ENCODE measurements at places on chromosomes 2 and 18.

GRCh38 chr2:141186413-141187074, 944.3 kb downstream of the LRP1B start:
- DNase-seq = no peak

- no peak for DNase-seq
These were observed 102.3 kb downstream of the SGPP2 start for GRCh38 chr2:222526480-222527277.

- no peak for DNase-seq
These were observed 3.7 kb upstream of the INSIG2 start for GRCh38 chr2:118084491-118085089.

- no peak for DNase-seq
These were observed 32.0 kb downstream of the SULT1C4 start for GRCh38 chr2:108409768-108410167.

DNA sequence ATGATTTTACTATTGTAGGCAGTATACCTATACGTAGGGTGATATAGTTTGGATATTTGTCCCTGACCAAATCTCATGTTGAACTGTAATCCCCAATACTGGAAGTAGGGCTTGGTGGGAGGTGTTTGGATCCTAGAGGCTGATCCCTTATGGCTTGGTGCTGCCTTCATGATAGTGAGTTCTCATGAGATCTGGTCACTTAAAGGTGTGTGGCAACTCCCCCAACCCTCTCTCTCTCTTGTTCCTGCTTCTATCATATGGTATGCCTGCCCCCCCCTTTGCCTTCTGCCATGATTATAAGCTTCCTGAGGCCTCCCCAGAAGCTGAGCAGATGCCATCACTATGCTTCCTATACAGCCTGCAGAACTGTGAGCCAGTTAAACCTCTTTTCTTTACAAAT, 1.7 kb upstream of the SERPINB10 start:
- DNase-seq = no peak

- peak; percentile 34 for DNase-seq
These were observed 199.4 kb downstream of the ZEB2 start for GRCh38 chr2:144320491-144320890.

- DNase-seq = peak; percentile 37
These were observed 261.6 kb downstream of the ASXL3 start for GRCh38 chr18:33839452-33840211.

DNA sequence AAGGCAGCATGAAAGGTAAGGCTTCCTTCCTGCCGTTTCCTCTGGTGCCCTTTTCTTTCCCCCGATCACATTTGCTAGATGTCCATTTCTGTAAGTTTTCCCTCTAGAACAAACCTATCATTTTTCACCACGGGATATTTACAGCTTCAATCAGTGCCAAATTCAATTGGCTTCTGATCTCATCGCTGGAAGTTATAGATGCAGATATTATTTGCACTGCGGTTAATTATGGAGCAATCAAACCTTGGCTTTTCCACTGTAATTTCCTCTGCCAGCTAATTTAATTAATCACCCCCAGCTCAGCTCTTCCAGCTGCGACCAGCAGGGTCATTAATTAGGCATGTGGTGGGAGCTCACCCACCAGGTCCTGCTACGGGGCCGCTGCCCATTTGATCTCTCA, 86.1 kb downstream of the GBX2 start:
- no peak for DNase-seq

DNA sequence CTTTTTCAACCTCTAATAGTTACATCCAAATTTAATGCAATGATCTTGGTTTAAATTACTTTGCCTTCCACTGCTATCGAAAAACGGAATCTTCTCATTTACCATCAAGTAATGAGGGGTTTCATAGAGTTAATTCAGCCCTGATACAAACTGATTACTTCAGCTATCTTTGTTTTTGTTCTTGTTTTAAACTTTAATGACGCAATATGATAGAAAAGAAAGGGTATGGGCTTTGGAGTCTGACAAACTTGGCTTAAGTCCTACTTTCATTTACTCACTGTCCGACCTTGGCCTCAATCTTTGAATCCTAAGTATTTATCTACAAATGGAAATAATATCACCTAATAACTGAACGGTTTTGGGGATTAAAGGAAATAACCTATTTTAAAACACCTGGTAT, 16.1 kb downstream of the ADAM17 start:
- peak; percentile 68 for DNase-seq

GRCh38 chr2:31580321-31581117, at the start of gene SRD5A2:
SRD5A2 (minus strand) TSS chr2:31580938; CDS start chr2:31580900, 38 bp downstream.
- DNase-seq = no peak

DNA sequence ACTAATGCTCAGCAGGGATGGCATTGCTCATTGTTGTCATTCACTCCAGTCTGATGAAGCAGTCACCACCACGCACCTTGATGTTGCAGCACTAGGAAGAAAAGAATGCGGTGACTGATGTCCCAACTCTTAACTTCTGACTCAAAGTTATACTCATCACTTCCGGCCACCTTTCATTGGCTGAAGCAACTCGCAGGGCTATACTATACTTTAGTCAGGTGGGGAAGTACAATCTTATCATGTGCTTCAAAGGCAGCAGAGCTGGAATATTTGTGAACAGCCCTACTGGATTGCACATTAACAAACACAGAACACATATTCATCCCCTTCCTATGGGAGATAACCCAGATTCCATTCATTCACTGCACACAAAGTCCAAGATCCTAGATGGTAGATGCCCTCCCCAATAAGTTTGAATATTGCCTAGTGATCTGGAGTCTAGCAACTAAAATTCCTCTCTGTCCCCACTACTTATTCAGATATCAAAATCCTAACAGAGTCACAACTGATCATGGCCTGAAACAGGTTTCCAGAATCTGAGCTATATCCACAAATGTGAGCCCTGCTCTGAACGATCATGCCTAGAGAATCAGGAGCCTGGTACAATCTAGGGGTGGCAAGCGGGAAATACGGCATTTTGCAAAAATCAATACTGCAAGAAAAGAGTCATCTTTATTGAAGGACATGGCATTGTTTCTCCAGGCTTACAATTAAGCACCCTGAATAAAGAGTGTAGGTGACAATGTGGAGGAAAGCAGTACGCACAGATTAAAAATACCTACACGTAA, 3.4 kb upstream of the SPATS2L start:
- no peak for DNase-seq

DNA sequence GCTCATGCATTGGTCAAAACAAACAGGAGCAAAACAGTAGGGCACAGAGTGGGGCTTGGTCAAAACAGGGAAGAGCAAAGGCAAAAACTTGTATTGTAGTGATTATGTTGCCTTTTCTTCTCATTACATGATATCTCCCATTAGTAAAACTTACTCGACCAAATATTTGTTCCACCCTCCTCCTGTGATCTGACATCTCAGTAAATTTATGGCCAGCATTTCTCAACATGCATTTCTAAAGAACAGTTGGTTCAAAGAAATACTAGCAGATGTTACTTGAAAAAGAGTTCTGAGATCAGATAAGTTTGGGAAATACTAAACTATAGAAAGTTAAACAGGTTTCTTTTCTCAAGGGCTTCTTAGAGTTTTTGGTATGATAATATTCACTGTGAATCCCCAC, 423.1 kb downstream of the FIGN start:
- peak; percentile 46 for DNase-seq

- no peak for DNase-seq
These were observed 66.1 kb downstream of the CHST9 start for GRCh38 chr18:27118973-27119372.

DNA sequence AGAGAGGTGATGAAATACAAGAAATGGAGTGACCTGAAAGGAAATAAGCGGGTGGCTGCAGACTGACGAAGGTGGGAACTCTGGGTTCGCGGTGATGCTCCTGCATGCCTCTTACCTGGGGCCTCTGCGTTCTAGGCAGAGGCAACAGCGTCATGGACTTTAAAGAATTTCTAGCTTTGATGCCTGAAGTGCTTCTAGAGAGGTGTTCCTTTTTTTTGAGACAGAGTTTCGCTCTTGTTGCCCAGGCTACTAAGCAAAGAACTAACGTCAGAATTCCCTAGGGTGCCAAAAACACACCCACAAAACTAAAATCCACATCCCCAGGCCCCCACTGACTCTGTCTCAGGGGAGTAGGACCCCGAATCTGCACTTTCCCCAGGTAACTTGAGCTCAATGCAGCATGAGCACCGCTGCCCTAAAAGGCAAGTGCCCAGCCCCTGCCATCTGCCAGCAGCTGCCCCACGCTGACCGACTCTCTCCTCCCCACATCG, 110.5 kb upstream of the ID2 start:
- no peak for DNase-seq

DNA sequence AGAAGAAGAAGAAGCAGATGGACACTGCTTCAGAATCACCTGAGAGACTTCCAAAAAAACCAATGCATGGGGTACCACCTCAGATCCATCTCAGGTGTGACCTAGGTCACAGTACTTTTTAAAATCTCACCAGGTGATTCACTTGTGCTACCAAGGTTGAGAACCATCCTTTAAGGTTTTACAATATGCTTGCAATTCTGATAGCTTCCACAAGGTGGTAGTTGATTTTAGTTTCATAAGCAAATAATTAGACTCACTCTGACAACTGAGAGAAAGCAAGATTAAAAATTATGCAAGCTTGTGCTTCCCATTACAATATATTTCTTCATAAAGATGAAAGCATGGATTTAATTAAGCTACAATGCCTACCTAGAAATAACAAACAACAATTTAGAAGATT, 355.1 kb downstream of the EN1 start:
- peak; percentile 20 for DNase-seq

DNA sequence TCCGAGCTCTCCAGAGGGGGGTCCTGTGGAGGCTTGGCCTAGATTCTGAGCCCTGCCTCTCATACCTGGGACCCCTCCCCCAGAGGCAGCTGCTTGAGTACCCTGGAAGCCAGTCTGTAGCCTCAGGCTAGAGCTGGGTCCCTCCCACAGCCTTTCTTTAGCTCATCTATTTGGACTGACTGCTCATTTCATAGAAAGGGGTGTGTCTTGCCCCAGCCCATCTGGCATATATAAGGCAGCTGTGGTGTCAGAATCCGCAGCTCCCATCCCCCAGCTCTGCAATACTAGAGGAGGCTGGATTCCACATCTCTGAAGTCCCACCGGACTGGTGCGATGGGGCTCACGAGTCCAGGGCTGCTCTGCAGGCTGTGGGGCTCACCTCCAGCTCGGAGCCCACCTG, 26.1 kb downstream of the MPHOSPH10 start:
- peak; percentile 13 for DNase-seq

DNA sequence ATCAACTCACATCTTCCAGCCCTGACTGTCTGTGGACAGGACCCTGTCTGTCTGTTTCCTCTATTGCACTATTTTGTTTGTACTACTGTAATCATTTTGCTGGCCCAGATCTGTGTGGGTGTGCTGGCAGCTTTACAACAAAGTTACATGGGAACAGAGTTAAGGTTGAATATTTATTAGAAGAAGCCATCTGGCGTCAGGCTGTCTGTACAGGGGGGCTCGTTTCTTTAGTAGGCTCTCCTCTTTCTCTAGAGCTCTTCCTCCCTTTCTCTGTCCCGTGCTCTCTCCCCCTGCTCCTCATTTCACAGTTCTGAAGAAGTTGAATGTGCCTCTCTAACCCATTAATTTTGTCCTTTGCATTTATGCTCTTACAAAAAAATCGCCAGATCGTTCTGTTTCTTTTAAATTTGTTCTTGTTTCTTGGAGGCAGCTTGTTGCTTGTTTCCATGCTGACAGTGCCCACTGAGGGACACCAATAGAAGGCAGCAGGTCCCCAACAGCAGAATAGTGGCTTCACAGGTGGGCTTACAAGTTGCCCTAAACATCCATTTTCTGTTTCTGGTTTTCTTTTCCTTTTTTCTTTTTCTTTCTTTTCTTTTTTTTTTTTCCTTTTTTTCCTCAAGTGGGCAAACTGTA, 315.2 kb upstream of the ZEB2 start:
- DNase-seq = no peak

GRCh38 chr18:35215026-35215425, 25.8 kb upstream of the ZNF397 start:
- DNase-seq = no peak

DNA sequence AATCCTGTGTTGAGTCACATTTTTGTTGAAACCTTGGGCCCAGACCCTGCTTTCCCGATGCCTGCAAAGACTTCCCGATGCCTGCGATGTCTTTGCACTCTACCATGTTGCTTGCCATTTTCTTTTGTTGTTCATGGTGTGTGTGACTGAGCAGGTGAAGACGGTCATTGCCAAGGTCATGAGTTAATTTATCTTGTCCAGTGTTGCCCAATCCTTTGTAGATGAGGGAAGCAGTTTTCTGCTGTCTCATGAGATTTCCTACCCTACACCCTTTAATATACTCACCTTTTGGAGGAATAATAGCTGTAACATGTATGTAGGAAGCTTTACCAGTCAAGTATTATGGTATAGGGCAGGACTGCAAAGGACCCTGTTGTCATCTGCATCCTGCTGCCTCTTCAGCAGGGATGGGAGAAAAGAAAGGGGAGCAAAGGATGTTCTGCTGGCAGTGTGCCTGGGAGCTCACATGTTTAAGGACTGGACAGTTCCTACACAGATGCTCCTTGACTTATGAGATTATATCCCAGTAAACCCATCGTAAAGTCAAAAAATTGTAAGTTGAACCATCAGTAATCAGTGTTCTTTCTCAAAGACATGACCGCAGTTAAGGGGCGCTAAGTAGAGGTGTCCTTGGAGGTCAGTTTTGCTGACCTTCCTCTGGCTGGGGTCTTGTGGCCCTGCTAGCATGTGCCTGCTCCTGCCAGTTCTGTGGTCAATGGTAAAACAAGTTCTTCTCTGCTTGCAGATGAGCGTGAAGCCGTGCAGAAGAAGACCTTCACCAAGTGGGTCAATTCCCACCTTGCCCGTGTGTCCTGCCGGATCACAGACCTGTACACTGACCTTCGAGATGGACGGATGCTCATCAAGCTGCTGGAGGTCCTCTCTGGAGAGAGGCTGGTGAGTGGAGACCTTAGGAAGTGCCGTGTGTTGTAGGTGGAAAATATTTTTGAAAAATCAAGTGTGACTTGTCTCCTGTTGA, 124.8 kb upstream of the EML6 start:
- DNase-seq = no peak

DNA sequence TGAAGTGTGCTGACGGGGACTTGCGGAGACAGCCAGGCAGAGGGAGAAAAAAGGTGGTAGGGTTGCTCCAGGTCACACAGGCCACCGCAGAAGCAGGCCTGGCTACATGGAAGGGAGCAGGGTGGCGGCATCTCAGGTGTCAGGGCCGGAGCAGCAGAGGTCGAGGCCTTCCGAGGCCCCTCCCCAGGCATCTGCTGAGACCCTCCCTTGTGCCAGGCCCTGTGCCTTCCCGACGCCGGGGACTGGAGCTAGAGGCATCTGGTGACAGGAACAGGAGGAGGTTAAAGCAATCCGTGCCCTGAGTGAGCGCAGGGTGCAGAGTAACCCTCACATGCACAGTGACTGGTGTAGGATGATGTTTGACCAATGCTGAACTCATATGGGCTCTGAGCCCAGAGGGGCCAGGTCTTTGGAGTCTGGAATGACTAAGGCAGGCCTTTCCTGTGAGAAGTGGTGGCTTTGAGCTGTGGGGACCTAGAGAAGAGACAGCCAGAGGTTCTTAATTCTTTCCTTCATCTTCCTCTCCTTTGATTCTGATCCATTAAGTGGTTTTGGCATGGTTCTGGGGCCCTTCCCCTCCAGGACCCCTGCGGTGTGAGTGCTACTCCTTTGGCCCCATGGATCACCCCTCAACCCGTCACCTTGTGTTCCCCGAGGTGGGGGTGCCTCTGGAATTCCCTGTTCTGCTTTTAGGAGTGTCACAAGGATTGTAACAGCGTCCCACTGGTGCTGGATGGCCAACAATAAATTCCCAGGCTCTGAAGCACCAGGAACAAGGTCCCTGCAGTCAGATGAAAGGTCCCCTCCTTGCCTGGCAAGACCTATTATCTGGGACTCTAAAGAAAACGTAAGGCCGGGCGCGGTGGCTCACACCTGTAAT, 72.1 kb downstream of the KLHL29 start:
- DNase-seq = no peak
